Stimulated activated CD4-positive, alpha-beta T cell treated with anti-CD3 and anti-CD28 coated beads, Interleukin-15, amount 100 ng/mL, for 1 hour (primary cell): ENCODE measurements at places on chromosomes 11 and 22.

DNA sequence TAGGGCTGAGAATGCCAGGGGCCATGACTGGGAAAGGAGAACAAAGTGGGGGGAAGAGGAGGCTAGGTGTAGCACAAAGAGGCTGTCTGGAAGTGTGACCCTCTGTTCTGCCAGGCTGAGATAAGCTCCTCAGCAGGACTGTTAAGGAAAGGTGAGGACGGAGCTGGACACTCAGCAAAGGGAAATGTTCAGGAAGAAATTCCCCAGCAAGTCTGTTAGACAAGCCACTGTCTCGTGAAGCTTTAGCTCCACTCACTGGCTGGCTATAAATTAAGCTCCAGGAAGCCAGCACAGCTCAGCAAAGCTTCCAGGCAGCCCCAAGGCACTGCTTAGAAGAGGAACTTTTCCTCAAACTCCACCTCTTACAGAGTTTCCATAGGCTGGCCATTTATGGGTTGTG, 181.2 kb upstream of the API5 start:
- no peak for DNase-seq

DNA sequence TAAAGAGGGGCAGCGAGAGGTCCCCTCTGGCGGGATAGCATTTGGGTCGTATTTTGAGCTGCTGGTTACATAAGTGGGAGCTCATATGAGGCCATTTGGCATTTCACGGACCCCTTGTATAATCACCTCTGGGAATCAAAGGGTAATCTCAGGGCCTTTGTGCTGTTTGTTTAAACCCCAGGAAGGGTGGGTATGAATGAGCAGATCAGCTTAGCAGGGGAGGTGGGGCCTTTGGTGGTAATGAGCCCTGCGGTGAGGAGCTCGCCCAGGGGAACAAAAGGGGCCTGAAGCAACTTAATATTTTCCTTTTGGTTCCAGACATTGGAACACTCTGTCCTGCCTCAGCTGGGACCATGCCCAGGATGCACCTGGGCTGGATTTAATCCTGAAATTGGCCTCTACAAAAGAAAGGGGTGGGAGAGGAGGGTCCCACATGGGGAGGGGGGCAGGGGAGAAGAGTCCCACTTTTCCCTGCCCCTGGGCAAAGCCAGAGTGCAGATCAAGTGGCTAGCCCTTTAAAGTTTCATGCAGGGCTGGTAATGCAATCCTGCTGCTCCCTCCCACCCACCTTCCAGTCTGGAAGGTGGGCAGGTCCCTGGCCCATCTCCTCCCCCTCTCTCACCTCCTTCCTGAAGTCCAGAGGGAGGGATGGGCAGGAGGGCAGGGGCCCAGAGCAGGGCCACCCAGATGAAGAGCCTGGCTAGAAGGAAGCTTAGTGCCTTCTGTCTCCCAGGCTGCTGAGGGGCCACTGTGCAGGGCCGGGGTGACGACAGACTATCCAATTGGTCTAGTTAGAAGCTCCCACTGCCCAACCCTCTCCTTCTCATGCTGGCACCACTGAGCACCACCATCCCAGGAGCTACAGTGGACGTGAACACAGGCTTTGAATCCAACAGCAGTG, 10.5 kb downstream of the TSKU start:
- DNase-seq: no peak

DNA sequence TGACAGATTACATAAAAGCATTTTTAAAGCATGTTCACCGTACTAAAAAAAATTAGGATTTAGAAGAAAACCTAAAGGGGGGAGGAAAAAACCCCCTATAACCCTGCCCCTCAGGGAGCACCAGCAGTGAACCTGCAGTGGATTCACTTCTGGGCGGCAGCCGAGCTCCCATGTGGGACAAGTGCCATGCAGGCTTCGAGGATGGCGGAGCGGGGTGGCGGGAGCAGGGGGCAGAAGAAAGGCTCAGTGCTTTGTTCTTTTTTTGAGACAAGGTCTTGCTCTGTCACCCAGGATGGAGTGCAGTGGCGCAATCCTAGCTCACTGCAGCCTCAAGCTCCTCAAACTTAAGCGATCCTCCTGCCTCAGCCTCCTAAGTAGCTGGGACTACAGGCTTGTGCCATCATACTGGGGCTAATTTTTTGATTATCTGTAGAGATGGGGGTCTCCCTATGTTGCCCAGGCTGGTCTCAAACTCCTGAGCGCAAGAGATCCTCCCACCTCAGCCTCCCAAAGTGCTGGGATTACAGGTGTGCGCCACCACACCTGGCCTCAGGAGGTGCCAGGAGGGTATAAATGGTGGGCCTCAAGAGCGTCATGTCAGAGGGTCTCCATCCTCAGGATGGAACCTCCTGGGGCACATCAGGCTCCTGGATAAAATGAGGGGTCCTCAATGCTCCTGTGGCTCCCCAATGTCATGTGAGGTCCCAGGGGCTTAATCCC, 34.0 kb downstream of the PPM1F start:
- no peak for DNase-seq

DNA sequence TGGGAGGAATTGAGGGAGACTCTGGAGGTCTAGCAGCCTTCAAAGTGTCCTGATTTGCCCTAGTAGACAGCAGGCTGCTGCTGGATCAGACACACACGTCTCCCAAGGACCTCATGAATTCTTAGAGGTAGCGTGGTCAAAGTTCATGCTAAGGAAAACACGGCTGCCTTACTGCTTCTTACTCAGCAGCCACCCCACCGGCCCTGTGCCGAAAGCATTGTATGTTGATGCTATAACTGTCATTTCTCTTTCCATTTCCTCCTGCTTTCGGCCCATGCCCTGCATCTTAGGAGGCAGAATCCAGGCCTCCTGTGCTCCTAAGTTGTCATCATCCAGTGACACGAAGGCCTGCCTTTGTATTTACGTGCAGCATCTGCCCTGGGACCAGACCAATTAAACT, 10.5 kb upstream of the CCND1 start:
- no peak for DNase-seq

GRCh38 chr11:46254133-46254491, 23.4 kb upstream of the CREB3L1 start:
- no peak for DNase-seq

- no peak for DNase-seq
These were observed 83.1 kb downstream of the TBC1D22A start for GRCh38 chr22:46845296-46846149.

- no peak for DNase-seq
These were observed 59.6 kb downstream of the LRRC32 start for GRCh38 chr11:76610871-76611475.

DNA sequence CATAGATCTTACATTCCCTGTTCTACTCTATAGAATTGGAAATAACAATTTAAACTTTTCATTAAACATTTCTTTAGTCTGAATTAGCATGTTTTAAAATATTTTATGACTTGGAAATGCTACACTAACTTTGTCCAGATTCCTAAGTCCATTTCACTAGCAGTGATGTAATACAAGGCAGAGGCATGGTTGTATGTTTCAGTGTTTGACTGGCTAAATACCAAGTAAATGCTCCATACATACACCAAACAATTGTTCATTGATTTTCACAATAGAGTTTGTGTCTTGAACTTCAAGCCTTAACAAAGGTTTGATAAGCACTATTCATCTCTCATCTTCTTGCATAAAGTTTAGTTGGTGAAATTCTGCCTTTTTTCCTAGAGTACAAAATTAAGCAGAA, 13.5 kb downstream of the ZBED5 start:
- no peak for DNase-seq

DNA sequence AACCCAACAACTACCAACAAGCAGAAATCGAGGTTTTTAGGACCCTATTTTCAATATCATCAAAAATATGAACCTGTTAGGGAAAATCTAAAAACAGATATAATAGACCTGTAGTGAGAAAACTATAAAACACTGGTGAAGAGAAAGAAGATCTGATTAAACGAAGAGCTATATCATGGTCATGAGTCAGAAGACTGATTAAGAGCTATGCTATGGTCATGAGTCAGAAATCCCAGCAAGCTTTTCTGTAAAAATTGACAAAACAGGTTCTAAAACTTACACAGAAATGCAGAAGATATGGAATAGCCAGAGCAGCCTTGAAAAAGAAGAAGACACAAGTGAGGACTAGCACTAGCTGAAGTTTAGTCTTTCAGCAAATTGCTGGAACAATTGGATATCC, 345.0 kb downstream of the TBC1D22A start:
- no peak for DNase-seq

GRCh38 chr11:13278609-13279486, 1.3 kb downstream of the BMAL1 start:
- DNase-seq: no peak

DNA sequence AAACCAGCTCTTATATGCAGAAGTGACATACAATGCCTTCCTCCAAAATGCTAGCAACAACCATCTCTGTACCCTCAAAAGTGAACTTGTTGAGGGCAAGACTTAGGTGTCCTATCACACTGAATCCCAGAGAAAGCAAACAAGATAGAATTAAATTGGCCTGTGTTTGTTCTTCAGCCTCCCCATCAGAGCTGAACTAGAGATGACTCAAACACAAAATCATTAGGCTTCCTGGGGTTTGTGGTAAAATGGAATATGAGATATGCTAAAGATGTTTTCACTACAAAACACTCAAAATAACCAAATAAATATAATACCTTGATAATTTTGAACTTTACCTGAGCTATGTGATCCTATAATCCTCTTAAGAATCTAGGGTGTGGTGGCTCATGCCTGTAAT, 31.6 kb downstream of the ZNF214 start:
- no peak for DNase-seq

GRCh38 chr11:40293655-40294348, 1165.7 kb downstream of the LRRC4C start:
- no peak for DNase-seq

DNA sequence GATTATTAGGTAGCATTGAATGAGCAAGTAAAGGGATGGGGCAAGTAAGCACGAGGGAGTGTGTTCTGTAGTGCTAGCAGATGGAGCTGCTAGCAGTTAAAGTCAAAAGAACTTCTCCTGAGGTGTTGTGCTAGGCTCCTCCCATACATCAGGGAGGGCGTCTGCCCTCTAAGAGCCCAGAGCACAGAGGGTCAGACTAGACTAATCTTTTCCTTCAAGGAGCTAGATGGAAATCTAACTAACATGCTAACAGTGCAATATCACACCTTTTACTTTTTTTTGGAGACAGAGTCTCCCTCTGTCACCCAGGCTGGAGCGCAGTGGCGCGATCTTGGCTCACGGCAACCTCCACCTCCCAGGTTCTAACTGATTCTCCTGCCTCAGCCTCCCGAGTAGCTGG, 3.2 kb upstream of the PLA2G6 start:
- DNase-seq: no peak

DNA sequence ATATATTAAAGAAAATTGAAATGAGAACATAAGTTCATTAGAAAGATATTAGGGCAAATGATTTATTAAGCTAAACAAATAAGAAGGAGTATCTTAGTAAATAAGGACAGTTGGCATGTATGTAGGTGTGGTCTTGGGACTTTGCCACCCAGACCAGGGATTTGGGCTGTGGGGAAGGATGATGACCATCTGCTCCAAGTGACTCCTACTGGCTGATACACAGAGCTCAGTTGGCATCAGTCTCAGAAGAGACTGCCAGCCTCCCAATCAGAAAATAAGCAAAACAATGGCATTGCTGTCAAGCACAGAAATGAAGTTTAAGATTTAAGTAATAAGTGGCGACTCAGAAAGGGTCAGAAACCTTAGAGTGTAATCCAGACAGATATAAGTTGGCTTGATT, 49.5 kb downstream of the PAX6 start:
- DNase-seq: no peak

DNA sequence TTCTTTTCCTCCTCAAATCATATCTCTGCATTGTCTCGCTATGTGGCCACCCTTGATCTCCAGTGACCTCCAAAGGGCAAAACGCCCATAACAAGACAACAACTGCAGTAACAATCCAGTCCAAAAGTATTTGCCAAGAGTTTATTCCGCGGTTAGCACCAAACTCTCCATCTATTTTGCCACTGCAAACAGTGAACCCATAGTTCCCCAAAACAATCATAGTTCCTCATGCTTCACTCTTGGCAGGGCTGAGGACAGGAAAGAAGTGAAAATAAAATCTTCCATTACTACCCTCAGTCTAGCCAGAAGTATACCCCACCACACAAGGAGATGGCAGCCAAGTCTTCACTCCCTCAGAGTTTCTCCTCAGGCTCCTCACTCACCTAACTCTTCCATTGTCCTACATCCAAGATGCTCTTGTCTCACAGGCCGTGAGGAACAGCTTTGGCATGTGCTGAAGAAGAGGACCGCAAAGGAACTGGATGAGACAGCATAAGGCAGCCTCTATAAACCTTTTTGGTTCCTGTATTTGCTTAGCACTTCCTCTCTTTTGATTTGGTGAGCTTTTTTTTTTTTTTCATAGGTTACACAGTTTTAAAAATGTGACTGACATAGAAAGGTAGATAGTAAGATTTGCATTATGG, at the start of gene LPXN:
Gene LPXN, minus strand, starts transcription at position 480 of the 644 bp plus-strand sequence. Its CDS starts 84 bp downstream, at position 396.
- DNase-seq: no peak

- no peak for DNase-seq
These were observed 117.6 kb upstream of the ARHGAP20 start for GRCh38 chr11:110829873-110830272.

GRCh38 chr11:5689551-5689983, at the start of gene TRIM22:
TSS of gene TRIM22 (plus strand) at chr11:5689790. CDS start at chr11:5696233, 6,443 bp downstream.
- DNase-seq: no peak

DNA sequence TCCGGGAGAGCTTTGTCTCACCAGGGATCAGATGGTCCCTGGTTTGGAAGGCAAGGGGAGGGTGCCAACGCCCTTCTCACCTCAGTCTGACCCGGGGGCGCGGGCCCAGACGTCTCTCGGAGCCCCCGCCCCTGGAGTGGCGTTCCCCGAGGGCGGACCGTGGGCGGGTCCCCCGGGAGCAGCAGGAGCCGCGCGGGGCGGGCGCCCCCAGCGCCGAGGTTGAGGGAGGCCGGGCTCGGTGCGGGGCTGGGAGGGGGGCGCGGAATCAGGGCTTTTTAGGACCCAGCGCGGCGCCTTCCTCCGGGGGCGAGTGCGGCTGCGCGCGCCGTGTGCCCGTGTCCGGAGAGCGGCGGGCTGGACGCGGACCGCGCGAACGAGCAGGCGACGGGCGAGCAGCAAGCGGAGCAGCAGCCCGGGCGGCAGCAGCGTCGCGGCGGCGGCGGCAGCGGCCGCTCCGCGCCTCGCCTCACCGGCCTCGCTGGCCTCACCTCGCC, at the start of gene KCNC1:
Gene KCNC1, plus strand, starts transcription at position 364 of the 494 bp plus-strand sequence. CDS start 1,222 bp downstream, outside the sequence.
- no peak for DNase-seq

GRCh38 chr22:50314455-50315288, 7.2 kb upstream of the PLXNB2 start:
- peak; percentile 42 for DNase-seq

DNA sequence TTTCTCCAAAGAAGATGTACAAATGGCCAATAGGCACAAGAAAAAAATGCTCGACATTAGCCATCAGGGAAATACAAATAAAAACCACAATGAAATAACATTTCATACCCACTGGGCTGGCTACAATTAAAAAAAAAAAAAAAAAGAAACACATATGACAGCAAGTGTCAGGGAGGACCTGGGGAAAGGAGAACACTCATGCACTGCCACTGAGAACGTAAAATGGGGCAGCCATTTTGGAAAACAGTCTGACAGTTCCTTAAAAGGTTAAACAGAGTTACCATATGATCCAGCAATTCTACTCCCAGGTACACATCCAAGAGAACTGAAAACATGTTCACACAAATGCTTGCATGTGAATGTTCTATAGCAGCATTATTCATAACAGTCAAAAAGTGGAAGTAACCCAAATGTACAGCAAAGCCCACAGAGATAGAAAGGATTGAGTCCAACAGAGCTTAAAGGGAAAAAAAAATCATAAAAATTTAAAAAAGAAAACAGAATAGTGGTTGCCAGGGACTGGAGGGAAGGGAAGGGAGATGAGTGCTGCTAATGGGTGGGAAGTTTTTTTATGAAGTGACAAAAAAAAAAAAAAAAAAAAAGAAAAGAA, 48.4 kb upstream of the CYP2D6 start:
- no peak for DNase-seq
